Activated gamma-delta T cell (primary cell): ENCODE measurements at places on chromosomes 2 and 18.

- DNase-seq = no peak
Measured at GRCh38 chr2:37912056-37912455, 13.0 kb upstream of the RMDN2 start.

GRCh38 chr2:11473659-11474433 is 7.9 kb upstream of the E2F6 start:
- no peak for DNase-seq

DNA sequence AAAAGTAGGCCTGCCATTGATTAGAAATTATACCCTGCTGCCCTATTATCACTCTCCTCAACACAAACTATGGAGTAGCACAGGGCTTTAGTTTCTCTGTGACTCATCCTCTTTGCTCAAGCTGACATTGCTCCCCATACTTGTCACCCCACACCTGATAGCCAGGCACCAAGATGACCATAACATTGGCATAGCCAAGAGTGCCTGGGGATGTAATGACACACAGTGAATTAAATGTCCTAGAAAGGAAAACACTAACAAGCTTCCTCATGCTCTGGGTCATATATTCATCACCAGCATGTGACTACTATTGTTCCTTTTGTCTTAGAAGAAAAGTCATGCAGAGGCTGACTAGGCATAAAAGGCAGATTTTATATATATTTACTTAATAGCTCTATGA is 137.8 kb upstream of the RND3 start:
- no peak for DNase-seq

DNA sequence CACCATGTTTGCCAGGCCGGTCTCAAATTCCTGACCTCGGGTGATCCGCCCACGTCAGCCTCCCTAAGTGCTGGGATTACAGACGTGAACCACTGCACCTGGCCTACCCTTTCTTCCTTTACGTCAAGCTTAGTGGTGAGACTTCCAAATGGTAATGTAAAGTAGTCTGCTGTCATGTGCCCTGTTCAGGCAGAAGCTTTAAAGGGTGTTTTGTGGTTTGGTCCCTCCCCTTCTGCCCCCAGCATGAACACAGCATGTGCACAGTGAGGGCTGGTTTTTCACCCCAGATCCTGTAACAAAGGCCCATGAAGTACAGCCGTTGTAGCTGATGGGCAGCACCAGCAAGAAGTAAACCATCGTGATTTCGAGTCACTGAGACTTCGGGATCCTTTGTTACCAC is 2.7 kb upstream of the DTYMK start:
- DNase-seq = no peak

- DNase-seq = no peak
Measured at GRCh38 chr2:156331572-156332283, 793 bp downstream of the NR4A2 start.

DNA sequence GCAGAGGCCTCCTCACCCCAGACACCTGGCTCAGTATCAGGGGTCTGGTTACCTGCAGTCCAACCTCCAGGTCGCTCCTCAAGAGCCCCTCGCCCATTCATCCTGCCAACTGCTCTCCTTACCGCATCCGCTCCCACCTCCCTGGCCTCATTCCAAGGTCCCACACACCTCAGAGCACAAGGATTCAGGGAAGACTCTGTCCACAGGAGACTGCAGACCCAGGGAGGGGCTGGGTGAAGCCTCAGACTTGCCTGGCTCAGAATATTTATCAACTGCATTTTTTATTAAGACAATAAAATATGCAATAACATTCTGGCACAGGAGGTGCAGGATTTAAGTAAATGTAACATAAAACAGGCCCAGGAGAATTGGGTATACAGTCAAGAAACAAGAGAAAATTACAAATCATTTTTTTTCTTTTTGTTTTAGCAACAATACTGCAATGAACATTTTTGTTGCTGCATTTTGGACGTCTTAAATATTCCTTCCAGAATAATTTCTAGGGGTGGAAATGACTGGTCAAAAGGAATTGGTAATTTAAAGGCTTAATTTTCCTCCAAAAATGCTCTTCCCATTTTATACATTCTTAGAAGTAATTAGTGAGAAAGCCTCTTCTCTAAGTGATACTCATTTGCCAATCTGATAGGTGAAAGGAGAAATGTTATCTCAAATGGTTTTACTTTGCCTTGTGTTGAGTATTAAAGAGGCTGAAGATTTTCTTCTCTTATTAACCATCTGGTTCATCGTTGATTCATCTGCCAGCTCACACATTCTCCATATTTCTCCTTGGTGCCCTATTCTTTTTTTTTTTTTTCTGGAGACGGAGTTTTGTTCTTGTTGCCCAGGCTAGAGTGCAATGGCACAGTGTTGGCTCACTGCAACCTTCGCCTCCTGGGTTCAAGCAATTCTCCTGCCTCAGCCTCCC is 42.5 kb downstream of the TEX44 start:
- DNase-seq = no peak

- DNase-seq = no peak
Measured at GRCh38 chr18:22556222-22557167, 138.8 kb upstream of the CTAGE1 start.

DNA sequence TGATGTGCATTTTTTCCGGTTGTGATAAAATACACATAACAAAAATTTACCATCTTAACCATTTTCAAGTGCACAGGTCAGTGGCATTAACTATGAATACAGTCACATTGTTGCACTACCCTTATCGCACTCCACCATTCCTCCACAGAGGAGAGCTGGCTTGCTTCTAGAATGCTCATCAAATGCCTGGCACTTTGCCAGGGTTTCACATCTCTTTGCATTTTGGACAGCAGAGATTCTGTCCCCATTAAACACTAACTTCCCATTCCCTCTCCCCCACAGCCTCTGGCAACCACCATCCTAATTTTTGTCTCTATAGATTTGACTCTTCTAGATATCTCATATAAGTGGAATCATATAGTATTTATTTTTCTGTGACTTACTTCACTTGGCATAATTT is 165.0 kb downstream of the ASB1 start:
- DNase-seq = no peak

GRCh38 chr2:142025394-142025793 is 105.4 kb downstream of the LRP1B start:
- DNase-seq = no peak

GRCh38 chr2:2568411-2568810 is 237.3 kb upstream of the MYT1L start:
- DNase-seq = no peak

DNA sequence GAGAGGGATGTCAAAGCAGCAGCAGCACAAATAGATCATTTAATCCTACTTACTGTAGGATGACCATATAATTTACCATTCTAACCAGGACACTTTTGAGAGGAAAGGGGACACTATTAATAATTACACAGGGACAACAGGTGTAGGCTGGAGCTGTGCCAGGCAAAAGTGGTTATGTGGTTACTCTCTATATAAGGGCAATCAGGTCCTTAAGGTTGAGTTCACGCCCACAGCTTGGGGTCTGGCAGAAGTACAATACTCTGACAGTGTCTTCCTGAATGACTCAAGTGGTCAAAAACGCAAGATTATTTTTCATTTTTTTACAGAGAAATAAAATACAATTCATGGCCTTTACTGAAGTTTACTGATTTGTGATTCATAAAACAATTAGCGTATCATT is 2.8 kb downstream of the PREPL start:
- DNase-seq = no peak

DNA sequence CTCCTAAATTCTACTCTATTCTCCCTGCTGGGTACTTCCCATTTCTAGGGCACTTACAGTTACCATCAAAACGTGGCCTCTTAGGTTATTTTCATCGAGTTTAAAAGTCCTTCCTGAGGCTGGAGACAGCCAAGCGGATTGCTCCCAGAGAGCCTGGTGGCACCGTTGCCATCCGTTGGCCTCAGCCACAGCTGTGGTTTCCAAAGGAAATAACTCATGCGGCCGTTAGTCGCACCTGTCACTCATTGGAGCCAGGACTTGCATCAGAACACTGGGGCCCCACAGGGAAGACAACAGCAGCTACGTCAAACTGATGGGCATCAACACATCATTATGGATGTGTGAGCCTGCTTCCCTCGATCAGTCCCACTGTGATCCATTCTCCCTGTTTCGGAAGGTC is 453.4 kb downstream of the BCL11A start:
- DNase-seq = no peak

DNA sequence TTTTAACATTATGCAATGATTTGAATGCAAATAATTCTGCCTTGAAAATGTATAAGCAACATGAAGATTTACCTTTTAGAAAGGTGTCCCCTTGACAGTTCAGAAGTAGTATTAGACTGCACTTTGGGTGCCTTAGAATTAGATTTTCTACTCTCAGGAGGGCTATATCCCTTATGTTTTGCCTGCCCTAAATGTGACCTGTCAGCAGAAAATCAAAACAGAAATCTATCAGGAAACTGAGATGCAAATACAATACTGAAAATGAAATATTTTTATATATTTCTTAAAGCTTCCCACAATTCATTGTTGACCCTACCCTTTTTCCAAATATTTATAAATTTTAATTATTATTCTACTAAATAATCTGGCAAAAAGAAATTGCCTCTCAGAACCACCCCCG is 61.5 kb downstream of the TRIP12 start:
- DNase-seq = no peak

- no peak for DNase-seq
Measured at GRCh38 chr2:17736989-17737388, 16.6 kb downstream of the SMC6 start.

DNA sequence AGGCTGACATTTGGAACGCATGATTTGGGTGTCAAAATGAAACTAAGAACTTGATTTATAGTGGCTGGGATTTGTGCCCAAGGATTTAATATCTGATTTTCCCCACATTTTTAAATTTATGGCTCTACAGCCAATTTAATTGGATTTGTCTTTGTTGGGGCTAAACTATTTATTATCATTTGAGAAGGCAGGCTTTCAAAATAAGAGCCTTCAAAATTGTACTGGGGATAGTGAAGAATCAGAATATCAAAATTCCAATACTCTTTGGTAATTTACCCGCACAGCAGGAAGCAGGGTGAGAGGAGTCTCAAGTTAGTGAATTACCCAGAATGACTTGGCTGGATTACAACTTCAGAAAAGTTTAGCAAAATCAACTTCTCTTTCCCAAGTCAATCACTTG is 278.1 kb downstream of the LRATD1 start:
- no peak for DNase-seq

GRCh38 chr2:105087273-105087672 is 49.4 kb downstream of the MRPS9 start:
- DNase-seq = no peak

DNA sequence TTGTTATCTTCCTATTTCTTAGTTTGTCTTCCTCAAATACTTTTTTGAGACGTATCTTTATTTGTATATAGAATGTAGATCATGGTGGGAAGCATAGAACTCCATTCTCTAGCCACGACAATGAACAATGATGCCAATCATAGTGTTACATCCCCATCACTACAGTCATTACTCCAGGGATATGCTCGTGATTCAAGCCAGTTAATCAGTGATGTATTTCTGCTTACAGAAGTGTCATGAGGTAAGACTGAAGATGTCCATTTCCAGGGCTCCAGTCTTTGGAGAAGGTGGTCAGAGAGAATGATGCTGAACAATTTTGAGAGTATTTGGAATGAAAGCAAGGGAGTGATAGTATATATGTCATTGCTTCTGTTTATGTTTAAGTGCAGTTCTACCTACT is 777.2 kb upstream of the TMEFF2 start:
- no peak for DNase-seq

- DNase-seq = no peak
Measured at GRCh38 chr2:170144761-170145160, 33.2 kb upstream of the MYO3B start.

DNA sequence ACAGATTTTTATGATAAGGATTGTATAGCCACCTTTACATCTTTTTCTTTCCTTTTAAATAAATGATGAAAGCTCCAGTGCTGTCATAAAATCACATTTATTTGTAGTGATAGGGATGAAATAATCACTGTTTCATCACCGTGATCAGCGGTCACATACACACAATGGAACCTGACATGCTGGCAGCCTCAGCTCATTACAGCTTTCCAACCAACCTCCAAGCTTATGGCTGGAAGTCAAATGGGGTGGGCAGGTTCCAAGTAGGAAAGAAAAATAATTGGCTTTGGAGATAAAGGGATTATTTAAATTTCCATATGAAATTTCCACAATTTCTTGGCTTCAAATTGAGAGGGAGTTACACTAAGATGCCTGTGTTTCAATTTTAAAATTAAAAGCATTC is 251.3 kb downstream of the PLCL1 start:
- no peak for DNase-seq

- no peak for DNase-seq
Measured at GRCh38 chr2:212384027-212384426, 154.6 kb downstream of the ERBB4 start.

GRCh38 chr2:158395166-158395565 is 61.4 kb downstream of the CCDC148 start:
- no peak for DNase-seq

DNA sequence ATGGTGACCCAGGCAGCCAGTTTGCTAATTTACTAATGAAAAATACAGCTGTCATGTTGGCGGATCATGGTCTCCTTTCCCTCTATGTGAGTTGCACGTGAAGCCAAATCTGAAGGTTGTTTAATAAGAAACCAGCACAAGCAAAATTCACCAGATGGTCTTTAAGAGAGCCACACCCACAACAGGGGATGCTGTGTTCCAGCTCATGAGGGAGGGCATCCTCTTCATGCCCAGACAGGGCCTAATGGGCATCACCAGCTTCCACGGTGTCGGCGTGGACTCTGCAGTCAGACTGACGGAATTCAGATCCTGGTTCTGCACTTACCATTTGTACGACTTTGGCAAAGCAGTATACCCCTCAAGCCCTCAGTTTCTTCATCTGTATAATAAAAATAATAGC is 39.9 kb downstream of the TMEM247 start:
- no peak for DNase-seq

- DNase-seq = no peak
Measured at GRCh38 chr2:165795011-165795410, 964 bp upstream of the GALNT3 start.

DNA sequence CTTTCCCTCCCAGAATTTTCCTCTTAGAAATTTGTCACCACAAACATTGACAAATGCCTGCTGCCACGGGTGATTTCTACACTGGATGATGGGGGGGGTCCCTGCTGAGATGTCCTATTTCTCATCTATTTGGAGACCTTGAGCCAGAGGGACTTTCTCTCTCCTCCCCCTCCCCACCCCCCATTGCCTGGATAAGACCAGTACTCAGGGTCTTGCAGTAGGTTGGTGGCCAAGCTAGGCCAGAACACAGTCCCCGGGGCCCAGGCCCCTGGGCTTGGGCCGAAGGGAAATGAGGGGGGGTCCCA is 560 bp upstream of the DUSP2 start:
- no peak for DNase-seq

GRCh38 chr2:104577143-104577542 is 276.8 kb upstream of the POU3F3 start:
- DNase-seq = no peak

GRCh38 chr2:162006337-162006736 is 67.7 kb downstream of the DPP4 start:
- no peak for DNase-seq

- no peak for DNase-seq
Measured at GRCh38 chr2:20457661-20458630, 11.1 kb downstream of the RHOB start.
